ENCODE measurements at places on chromosomes 16 and 17. TPM values are rescaled to one million over a fixed set of nuclear protein-coding genes. Genes with fewer than 3 reads are reported as not detected.

The SLC13A5 gene
- total RNA-seq, result not detected

The FAM222B gene
- total RNA-seq, result 22.2 TPM

The UTP4 gene
- 77.1 TPM for total RNA-seq

The PRAC1 gene
- total RNA-seq, result not detected

The CCL7 gene
- total RNA-seq, result not detected

The SOST gene
- total RNA-seq, result not detected

The MRPL27 gene
- 71.5 TPM for total RNA-seq

The TBC1D3C gene
- total RNA-seq, result 3.4 TPM

The TUFM gene
- 184 TPM for total RNA-seq

The MEOX1 gene
- not detected for total RNA-seq

The CD19 gene
- total RNA-seq, result not detected

The GAST gene
- not detected for total RNA-seq

The ZNF232 gene
- total RNA-seq, result 11.6 TPM

The DBNDD1 gene
- total RNA-seq, result 3.5 TPM

The TVP23A gene
- total RNA-seq, result not detected

The STX1B gene
- 0.91 TPM for total RNA-seq

The VMO1 gene
- total RNA-seq, result 0.77 TPM

Measured in MCF 10A (cell line).